ENCODE measurements at places on chromosomes 12 and 14.
A peak's percentile ranks its signal among the peaks of the same experiment; 100 is the strongest.

DNA sequence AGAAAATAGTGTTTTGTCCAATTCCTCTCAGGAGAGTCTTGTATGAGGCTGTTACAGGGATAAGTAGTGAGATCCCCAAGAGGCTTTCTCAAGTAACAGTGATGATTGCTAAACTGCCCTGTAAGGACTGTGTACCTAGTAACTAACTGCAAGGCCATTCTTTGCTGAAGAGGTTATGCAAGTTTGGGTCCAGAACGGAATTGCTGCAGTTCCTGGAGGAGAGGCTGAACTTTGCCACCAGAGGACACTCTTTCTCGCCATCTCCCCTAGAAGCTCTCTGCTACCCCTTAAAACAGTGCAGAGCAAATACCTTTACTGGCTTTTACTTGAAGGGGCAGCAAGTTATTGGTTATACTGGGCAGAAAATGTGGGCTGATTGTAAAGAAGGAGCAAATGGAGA lies 180.0 kb downstream of the RBM19 start:
- DNase-seq: no peak

- peak; percentile 50 for DNase-seq
Measured at GRCh38 chr12:123071099-123071800, 79.6 kb downstream of the PITPNM2 start.

DNA sequence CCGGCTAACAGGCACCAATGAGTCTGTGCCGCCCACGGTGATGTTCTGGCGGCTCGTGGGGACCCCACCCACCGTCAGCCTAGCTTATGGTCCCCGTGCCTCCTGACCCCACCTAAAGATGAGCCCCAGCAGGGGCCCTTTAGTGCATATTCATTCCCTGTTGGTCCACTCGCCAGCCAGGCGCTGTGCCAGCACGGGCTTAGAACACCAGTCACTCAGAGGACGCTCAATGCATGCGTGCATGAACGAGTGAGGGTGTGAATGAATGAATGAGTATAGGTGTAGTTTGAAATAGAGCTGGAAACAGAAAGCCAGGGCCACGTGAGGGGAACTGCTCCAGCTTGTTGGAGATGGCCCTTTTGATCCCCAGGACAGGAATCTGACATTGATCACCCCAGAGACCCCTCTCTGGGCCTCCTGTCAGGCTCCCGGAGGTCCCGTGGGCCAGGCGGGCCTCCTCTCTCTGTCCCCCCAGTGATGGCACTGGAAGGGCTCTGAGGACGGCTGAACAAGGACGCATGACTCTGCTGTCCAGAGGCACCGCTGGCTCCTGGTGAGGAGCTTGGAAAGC lies 193.9 kb upstream of the C14orf180 start:
- DNase-seq: no peak

GRCh38 chr14:28946267-28946666 lies 179.7 kb downstream of the FOXG1 start:
- no peak for DNase-seq

DNA sequence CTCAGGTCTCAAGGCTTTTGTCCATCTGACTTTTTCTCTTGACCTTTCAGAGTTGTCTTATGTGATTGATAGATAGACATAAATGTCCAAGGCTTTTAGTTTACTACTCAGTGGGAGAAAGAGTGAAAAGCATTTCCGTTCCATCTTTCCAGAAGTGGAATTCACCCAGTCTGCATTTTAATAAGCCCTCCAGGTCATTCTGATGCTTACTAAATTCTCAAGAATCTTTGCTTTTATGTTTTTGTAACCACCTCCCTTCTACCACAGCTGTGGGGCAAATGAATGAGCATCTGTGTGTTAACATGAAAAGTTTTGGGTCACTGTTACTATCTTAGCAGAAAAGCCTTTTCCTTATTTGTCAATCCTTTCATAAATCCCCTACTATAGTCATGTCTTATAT lies 251.4 kb downstream of the LRIG3 start:
- no peak for DNase-seq

- DNase-seq: no peak
Measured at GRCh38 chr12:6614513-6615172, 7.5 kb upstream of the CHD4 start.

DNA sequence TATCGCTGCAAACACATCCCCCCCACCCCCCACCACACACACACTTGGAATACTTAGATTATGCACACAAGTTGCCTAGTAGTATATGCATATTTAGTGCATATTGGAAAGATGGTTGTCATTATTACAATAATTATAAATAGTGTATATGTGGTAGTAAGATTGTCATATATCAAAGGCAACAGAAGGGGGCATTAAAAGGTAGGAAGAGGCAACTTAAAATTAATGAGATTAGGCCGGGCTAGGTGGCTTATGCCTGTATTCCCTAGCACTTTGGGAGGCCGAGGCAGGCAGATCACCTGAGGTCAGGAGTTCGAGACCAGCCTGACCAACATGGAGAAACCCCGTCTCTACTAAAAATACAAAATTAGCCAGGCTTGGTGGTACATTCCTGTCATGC lies 52.1 kb downstream of the GSC start:
- no peak for DNase-seq

GRCh38 chr12:83971781-83972180 lies 940.8 kb downstream of the SLC6A15 start:
- DNase-seq: no peak

- DNase-seq: no peak
Measured at GRCh38 chr12:57894399-57895292, 46.7 kb upstream of the ATP23 start.

DNA sequence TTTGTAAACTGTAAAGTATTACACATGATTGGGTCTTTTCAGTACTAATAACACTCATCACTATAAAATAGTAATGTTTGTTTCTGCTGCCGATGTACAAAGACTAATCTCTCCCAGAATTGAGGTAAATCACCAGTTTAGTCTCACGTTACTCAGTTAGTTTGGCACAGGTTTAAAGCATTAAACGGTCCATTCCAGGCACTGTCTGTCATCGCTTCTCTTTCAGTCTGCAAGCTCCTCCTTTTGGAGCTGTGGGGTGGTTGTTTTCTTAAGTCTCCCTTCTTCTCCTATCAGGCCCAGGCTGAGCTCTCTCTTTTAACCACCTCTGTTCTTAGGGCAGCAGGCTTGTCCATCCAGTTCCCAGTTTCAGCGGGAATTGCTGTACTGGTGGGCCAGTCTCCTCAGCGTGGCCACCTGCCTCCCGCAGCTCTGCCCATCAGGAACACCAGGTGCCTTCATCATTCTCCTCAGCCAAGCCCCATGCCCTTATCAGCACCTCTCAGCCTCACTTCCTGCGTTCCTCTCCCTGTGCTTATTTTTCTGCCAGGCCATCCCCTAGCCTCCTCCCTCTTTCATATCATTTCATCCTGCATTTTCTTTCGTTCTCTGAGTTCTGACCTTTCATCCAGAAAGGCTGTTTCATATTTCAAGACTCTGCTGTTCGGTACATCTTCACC lies 149.0 kb downstream of the TGFB3 start:
- DNase-seq: no peak

DNA sequence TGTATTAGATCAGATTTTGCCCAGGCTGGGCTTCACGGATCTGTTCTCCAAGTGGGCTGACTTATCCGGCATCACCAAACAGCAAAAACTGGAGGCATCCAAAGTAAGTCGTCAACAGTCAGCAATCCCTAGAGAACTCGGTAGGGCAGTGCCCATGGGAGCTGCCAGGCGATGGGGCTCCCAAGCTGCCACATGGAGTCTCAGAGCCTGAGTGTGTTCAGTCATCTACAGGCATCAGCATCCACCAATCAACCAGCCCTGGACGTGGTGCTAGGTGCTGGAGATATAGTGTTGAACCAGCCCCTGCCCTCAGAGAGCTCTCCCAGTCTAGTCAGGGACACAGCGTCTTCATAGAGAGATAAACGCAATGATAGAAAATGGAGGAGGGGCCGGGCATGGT lies 6.9 kb downstream of the SERPINA4 start:
- DNase-seq: no peak

- DNase-seq: no peak
Measured at GRCh38 chr12:57803319-57803893, 15.1 kb downstream of the AVIL start.

GRCh38 chr12:50614167-50614759 lies 109.5 kb downstream of the DIP2B start:
- DNase-seq: no peak

DNA sequence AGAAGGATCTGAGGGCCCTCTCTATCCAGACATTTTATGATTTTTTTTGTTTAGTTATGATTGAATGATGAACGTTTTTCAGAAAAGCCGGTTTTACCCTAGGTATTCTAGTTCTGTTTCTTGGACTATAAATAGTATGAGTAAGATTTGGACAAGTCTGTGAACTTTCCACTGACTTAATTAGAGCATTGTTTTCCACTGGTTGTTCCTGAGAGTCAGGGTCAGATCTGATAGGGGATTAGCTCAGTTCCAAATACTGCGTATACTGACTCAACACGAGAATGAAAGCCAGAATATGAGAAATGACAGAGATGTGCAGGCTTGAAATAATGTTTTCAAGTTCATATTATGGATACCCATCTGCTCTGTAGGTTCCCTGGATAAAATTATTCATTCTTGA lies 361.6 kb downstream of the AEBP2 start:
- no peak for DNase-seq

- no peak for DNase-seq
Measured at GRCh38 chr14:94780536-94781399, 10.9 kb upstream of the GSC start.

GRCh38 chr12:3614806-3615466 lies 123.9 kb downstream of the PRMT8 start:
- no peak for DNase-seq

DNA sequence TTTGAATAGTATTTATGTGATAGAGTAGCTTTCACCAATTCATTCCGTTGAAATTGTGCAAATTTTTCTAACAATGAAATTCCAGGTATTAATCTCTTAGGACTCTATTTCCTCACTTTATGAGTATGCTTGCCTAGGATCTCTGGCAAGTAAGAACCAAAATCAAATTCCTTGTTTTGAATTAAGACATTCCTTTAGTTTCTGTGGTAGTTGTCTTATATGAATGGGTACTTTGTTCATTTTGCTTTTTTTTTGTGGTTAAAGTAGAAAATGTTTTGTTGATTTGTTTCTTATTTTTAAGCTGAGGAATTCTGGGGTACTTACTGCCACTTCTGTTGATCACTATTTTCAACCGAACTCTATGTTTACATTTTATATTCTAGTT lies 59.8 kb downstream of the KITLG start:
- no peak for DNase-seq

DNA sequence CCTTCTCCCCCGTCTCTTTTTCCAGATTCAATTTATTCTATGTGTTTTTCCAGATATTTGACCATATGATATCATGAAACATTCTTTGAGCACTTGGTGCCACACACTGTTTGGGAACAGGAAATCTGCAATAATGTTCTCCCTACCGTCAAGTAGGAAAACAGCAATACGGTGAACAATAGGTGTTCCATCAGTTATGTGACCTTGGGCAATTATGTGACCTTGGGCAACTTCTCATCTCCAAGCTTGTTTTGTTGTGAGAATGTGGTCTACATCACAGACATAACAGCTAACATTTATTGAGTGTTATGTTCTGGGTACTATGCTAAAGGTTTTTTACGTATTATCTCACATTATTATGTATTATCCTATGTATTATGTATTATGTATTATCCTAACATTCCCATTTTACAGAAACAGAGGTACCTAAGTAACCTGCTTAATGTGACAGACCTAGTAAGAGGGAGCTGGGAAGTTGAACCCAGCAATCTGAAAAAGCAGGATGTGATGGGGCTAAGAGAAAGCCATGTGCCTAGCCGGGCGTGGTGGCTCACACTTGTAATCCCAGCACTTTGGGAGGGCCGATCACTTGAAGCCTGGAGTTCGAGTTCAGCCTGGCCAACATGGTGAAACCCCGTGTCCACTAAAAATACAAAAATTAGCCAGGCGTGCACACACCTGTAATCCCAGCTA lies 1.2 kb upstream of the NEK9 start:
- DNase-seq: no peak

GRCh38 chr12:4107436-4107878 lies 166.1 kb upstream of the CCND2 start:
- DNase-seq: peak; percentile 48

- no peak for DNase-seq
Measured at GRCh38 chr12:16467272-16467671, 119.8 kb downstream of the MGST1 start.

DNA sequence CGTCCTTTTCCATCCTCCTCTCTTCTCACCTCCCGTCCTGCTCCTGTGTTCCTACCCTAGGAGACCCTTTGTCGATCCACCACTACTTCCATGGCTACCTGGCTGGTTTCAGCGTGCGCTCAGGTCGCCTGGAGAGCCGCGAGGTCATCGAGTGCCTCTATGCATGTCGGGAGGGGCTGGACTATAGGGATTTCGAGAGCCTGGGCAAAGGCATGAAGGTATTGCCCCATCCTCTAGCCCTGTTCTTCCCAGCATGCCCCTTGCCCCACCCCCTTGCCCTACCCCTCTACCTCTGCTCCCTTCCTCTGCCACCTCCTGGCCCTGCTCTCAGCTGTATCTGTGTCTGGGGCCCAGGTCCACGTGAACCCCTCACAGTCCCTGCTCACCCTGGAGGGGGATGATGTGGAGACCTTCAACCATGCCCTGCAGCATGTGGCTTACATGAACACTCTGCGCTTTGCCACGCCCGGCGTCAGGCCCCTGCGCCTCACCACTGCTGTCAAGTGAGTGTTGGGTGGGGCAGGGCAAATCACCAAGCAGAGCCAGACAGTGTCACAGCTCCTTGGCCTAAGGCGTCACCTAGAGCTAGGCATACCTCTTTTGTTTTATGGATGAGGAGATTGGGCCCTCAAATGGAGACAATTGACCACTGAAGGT lies 12.8 kb downstream of the CLSTN3 start:
- DNase-seq: no peak
